Neural progenitor cell (in vitro differentiated cells): ENCODE measurements at places on chromosomes 12 and 14. TPM values are rescaled to one million over a fixed set of nuclear protein-coding genes. Genes with fewer than 3 reads are reported as not detected.

OR6S1 gene
- total RNA-seq = not detected in 2 replicates

PZP gene
- total RNA-seq = not detected in 2 replicates

COCH gene
- 23.1 and 31.1 TPM in 2 replicates for total RNA-seq

OTOGL gene
- 0.13 and 0.77 TPM in 2 replicates for total RNA-seq

SYCP3 gene
- total RNA-seq = 0.03 and 0.04 TPM in 2 replicates

DNA sequence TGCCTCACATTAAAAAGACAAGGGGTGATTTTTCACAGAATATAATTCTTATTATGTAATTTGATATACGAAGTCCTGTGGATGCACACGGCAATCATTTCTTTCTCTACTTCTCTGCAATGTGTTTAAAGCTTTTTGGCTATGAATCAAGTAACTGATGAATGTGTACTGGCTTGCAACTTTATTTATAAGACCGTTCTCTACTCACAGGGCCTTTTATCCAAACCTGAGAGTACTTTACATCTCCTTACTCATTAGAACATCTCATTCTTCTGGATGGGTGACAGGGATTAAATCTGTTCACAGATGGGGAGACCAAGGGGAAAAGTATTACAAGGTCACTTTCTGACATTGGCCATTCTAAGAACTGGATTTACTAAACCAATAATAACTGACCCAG lies 215.8 kb upstream of the DIO2 start:
- no peak for DNase-seq

DNA sequence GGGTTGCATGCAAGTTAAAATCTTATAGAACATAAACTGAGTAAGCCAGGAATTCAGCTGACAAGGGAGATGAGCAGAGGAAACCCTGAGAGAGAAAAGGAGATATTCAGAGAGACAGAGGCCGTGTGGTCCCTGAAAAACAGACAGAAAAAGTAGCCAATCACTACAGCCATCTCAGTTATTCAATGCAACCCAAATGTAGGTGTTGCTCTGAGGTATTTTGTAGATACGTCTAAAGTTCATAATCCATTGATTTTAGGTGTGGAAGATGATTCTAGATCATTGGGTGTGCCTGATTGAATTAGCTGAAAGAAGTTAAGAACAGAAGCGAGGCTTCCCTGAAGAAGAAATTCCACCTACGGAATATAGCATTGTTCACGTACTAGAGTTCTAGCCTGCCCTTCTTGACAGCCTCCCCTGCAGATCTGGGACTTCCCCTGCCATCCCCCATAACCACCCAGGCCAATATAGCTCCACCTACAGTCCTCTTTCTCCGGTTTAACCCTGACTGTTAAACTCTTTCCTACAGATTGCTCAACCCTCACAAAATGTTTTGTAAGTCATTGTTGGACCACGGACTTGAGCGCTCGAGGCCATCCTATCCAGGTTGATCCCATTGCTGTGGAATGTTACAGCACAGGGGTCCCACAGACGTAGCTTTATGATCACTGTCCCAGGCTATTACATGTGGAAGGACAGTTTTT lies 21.7 kb downstream of the AICDA start:
- no peak for DNase-seq

DNA sequence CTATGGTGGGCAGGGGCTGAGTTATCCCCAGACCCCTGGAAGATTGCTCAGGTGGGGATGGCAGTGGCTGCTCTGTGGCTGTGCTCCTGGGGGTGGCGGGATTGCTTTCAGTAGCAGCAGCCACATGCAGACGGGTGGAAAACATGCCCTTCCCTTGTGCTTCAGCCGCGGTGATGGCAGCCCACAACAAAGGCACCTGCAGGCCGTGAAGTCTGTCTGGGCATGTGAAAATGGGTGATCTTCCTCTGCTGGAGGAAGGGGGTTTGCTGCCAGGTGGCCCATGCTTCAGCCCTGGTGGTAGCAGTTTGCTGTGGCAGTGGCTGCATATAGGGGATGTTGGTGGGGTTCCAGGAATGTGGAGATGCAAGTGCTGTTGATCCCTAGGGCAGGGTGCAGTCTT lies 326.2 kb upstream of the RGS6 start:
- DNase-seq = no peak

DNA sequence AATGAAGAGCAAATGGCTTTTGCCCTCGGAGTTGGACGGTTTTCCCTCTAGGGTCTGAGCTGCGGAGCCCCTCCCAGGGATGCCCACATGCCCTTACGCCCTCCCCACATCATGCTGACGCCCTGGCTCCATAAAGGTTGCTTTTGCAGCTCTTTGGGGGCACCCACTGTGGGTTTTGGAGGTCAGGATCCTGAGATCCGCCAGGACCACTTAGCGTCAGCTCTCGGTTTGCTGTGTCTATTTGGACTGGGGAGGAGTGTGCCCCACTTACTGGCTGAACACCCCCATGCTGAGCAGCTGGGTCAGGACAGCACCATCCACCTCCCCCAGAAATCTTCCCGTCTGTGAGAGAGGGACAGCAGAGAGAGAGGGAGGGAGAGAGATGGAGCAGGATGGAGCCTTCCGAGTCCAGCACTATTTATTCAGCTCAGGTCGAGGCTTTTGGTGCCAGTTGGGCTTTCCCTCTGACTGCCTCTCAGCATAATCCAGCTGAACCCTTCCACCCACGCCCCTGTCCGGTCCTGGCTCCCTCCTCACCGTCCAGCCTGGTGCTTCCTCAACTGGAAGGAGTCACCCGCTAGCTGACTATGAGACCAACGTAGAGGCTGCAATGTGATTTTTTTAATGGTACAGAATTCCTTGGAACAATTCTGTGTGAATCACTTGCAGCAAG lies 18.9 kb upstream of the LRTM2 start:
- no peak for DNase-seq

- DNase-seq = no peak
Measured at GRCh38 chr12:66426696-66427095, 124.4 kb downstream of the HELB start.

DNA sequence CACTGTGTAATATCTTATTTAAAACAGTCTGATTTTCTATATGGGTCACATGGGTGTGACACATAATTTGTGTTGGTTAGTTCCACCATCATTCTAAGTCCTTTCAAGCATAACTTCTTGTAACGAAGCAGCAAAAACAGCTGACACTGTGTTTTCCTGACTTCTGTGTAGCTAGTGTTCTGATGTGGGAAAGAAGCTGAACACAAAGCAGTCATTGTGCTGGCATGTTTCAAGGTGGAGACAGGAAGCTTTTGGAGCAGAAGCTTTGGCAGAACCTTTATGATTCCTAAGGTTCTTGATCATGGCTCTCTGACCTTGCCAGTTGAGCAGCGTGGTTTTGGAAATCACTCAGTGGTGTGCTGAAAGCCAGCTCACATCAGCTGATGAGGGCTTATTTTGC lies 351.7 kb upstream of the MDGA2 start:
- DNase-seq = no peak

- DNase-seq = no peak
Measured at GRCh38 chr14:26996246-26996645, 398.4 kb upstream of the NOVA1 start.

GRCh38 chr14:91036741-91037469 lies 23.5 kb downstream of the RPS6KA5 start:
- DNase-seq = no peak
